Foreskin keratinocyte (primary cell): ENCODE measurements at places on chromosomes 5 and 9. TPM values are rescaled to one million over a fixed set of nuclear protein-coding genes. Genes with fewer than 3 reads are reported as not detected.
A peak's percentile ranks its signal among the peaks of the same experiment; 100 is the strongest.

TAF11L9 gene
- not detected in 2 replicates for polyA plus RNA-seq

GRCh38 chr5:91291628-91292569, 91.2 kb downstream of the ARRDC3 start:
- no peak for DNase-seq

GRCh38 chr5:17895288-17896033, 261.2 kb downstream of the TAF11L14 start:
- DNase-seq: peak; percentile 57

DNA sequence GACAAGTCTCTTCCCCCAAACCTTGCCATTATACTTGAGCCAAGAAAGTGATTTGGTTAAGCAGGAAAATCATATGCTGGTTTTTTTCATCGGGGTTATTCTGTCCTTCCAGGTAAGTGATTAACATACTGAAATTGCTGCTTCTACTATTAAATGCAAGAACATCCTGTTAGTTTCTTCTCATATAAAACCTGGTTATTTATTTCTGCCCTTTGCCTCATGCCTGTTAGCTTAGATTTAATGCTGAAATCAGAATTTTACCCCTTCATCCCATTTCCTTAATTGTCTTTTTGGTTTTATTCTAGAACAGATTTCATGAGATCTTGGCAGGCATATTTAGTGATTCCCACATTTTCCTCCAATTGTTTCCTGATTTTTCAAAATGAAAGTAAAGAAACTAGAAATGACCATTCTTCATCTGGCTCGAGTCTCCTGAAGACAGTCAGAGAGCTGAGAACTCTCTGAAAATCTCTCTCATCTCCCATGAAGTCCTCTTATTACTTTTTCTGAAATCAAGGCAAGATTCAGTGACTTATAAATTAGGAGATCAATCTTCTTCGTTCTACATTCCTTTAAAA, 132.9 kb downstream of the NFIB start:
- DNase-seq: no peak

- no peak for DNase-seq
Measured at GRCh38 chr9:119884438-119884837, 515.2 kb upstream of the BRINP1 start.

- no peak for DNase-seq
Measured at GRCh38 chr5:58926541-58926935, 343.7 kb downstream of the RAB3C start.
